ENCODE measurements at places on chromosomes 12 and 14. TPM values are rescaled to one million over a fixed set of nuclear protein-coding genes. Genes with fewer than 3 reads are reported as not detected.

- H3K27me3 ChIP-seq, result no peaks in the 10 kb centered on the region
- H3K36me3 ChIP-seq, result no peaks in the 10 kb centered on the region
- no peak overlapping the region for H3K27ac ChIP-seq
- no peak for DNase-seq
- H3K4me3 ChIP-seq, result no peak overlapping the region
Measured at GRCh38 chr14:49512147-49512551, 74.0 kb downstream of the RPS29 start.

DNA sequence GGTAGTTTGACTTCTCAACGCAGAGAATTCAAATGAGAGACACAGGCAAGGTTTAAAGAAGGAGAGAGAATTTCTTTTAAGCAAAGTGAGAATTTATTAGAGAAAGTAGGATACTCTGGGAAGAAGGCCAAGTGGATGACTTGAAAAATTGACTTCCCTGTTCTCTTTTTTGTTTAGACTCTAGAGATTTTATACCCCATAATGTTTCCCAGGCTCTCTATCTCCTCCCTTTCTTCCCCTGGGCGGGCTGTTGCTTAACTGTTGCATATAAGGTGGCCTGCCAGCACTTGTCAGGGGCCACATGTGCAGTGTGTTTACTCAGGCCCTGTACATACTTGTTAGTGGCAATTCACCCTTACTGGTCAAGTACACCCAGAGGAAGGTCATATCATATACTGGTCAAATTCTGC is 403.7 kb downstream of the SLC6A15 start:
- H3K27me3 ChIP-seq, result no peaks in the 10 kb centered on the region
- peak; percentile 57 for DNase-seq
- no peaks in the 10 kb centered on the region for H3K36me3 ChIP-seq

The ZNF26 gene
- total RNA-seq, result 14.7 TPM

GRCh38 chr12:4145990-4146859 is 127.3 kb upstream of the CCND2 start:
- no peak for DNase-seq
- H3K27me3 ChIP-seq, result no peaks in the 10 kb centered on the region
- no peaks in the 10 kb centered on the region for H3K36me3 ChIP-seq

GRCh38 chr14:67680121-67680602 is 5.7 kb upstream of the VTI1B start:
- H3K4me3 ChIP-seq, result no peak overlapping the region
- H3K27ac ChIP-seq, result no peak overlapping the region
- H3K36me3 ChIP-seq, result no peaks in the 10 kb centered on the region

The FAIM2 gene
- total RNA-seq, result 0.30 TPM

The RNASE7 gene
- total RNA-seq, result not detected

- H3K36me3 ChIP-seq, result no peaks in the 10 kb centered on the region
- H3K27me3 ChIP-seq, result no peaks in the 10 kb centered on the region
- H3K4me1 ChIP-seq, result no peaks in the 10 kb centered on the region
- DNase-seq, result peak; percentile 70
Measured at GRCh38 chr14:81324011-81324410, 76.1 kb downstream of the STON2 start.

GRCh38 chr14:76930549-76930948 is 98.0 kb downstream of the IRF2BPL start:
- H3K27me3 ChIP-seq, result no peaks in the 10 kb centered on the region
- H3K4me3 ChIP-seq, result no peak overlapping the region
- H3K27ac ChIP-seq, result no peak overlapping the region
- peaks cover 4% of the 10 kb centered on the region for H3K4me1 ChIP-seq
- no peaks in the 10 kb centered on the region for H3K36me3 ChIP-seq

GRCh38 chr12:46300910-46301309 is 32.1 kb upstream of the SLC38A1 start:
- no peaks in the 10 kb centered on the region for H3K4me1 ChIP-seq
- H3K36me3 ChIP-seq, result no peaks in the 10 kb centered on the region
- H3K27me3 ChIP-seq, result no peaks in the 10 kb centered on the region
- no peak overlapping the region for H3K27ac ChIP-seq
- no peak for DNase-seq

The ACRBP gene
- total RNA-seq, result 1.8 TPM

GRCh38 chr12:65895759-65896656 is 71.7 kb downstream of the HMGA2 start:
- H3K4me1 ChIP-seq, result peaks cover 2% of the 10 kb centered on the region
- no peaks in the 10 kb centered on the region for H3K27me3 ChIP-seq
- no peak overlapping the region for H3K4me3 ChIP-seq
- DNase-seq, result no peak

The FGD6 gene
- total RNA-seq, result 19.6 TPM

GRCh38 chr12:107282628-107283027 is 189.3 kb upstream of the CRY1 start:
- DNase-seq, result no peak
- no peak overlapping the region for H3K4me3 ChIP-seq
- H3K27ac ChIP-seq, result no peak overlapping the region
- no peaks in the 10 kb centered on the region for H3K27me3 ChIP-seq
- H3K36me3 ChIP-seq, result no peaks in the 10 kb centered on the region

The VRTN gene
- total RNA-seq, result not detected

DNA sequence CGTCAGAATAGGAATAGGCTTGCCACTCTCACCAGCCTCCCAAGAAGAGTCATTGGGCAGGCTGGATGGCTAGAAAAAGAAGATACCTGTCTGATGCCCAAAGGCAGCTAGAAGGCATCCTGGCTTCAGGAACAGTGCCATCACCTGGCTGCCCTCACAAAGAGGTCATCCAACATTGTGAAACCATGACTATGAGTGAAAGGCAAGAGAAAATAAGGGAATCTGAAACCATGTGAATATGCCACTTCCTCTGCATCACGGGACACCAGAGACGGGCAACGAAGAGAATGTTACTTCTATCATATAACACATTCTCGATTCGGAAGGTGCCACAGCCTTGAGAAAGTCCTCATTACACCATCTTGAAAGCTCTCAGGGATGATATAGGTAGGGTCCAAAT is 182.0 kb downstream of the DAD1 start:
- no peak for DNase-seq
- no peaks in the 10 kb centered on the region for H3K4me1 ChIP-seq
- H3K4me3 ChIP-seq, result no peak overlapping the region
- no peaks in the 10 kb centered on the region for H3K27me3 ChIP-seq
- H3K27ac ChIP-seq, result no peak overlapping the region
- H3K36me3 ChIP-seq, result no peaks in the 10 kb centered on the region

DNA sequence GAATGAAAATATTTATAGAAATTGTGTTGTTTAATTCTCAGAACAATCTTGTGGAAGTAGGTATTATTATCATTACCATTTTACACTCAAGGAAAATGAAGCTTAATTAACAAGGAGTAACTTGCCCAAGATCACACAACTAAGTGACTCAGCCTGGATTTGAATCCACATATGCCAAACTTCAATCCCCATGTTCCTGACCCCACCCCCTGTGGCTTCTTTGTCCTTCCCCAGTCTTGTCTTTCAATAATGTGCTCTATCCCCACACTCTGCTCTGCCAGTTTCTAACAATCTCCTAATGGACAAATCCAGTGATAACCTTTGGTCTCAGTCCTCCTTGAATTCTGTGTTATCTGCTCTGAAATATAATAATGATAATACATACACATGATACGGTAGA is 355.2 kb downstream of the BMP4 start:
- no peaks in the 10 kb centered on the region for H3K4me1 ChIP-seq
- H3K27me3 ChIP-seq, result no peaks in the 10 kb centered on the region
- no peak for DNase-seq
- no peak overlapping the region for H3K27ac ChIP-seq
- no peaks in the 10 kb centered on the region for H3K36me3 ChIP-seq

The UNC119B gene
- 23.0 TPM for total RNA-seq

DNA sequence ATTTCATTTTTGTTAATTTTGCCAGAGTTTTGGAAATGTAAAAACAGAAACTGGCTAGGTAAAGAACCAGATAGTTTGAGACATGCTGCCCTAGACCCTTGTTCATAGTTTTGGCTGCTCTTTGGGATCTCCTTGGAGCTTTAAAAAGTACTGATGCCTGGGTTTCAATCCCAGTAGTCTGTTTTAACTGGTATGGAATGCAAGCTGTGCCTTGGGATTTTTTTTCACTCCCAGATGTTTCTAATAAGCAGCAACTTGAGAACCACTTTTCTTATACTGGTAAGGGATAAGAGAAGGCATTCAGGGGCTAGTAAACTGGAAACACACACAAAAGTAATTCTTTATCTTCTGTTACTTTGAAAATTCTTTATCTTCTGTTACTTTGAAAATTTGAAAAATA is 18.8 kb downstream of the SLC35F4 start:
- no peaks in the 10 kb centered on the region for H3K36me3 ChIP-seq
- no peak for DNase-seq
- H3K27ac ChIP-seq, result no peak overlapping the region
- H3K27me3 ChIP-seq, result no peaks in the 10 kb centered on the region
- no peaks in the 10 kb centered on the region for H3K4me1 ChIP-seq

DNA sequence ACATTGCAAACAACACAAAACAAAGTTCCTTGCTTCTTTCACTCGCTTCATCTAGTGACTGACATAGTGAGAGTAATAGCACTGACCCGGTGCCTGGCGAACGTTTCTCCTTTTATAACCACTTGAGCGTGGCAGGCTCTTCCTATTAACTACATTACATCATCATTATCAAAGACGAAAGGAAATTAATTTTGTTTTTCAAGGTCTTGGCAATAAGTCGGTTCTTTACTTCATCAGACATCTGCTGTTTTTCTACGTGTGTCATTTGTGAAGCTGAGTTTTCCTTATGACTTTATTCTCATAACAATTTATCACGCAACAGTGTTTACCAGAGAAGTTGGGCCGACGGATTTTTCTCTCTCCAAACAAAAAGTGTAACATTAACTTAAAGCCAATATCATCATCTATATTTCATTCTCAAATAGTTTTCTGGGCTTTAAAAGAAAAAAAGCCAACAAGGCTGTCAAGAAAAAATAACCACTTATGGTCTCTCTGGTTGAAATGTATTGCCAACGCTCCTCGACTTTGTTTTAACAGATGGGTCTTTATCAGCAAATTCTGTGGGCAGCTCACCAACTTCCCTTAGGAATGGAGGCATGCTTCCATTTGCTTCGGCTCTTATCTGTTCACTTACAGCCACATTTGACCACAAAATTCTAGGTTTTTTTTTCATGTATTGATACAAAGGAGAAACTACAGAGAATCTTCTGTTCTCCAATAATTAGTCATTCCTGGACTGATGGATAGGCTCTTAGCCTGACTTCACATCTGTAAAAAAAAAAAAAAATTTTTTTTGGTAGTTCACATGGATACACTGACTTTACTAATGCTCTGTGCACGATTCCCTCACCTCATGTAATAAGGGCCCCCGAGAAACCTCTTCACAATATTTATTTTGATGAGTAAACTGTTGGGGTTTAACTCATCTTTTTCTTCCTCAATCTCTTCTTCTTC is 97.1 kb upstream of the CDKN3 start:
- H3K27me3 ChIP-seq, result no peaks in the 10 kb centered on the region
- no peaks in the 10 kb centered on the region for H3K36me3 ChIP-seq
- no peak overlapping the region for H3K4me3 ChIP-seq
- no peaks in the 10 kb centered on the region for H3K4me1 ChIP-seq
- no peak overlapping the region for H3K27ac ChIP-seq

DNA sequence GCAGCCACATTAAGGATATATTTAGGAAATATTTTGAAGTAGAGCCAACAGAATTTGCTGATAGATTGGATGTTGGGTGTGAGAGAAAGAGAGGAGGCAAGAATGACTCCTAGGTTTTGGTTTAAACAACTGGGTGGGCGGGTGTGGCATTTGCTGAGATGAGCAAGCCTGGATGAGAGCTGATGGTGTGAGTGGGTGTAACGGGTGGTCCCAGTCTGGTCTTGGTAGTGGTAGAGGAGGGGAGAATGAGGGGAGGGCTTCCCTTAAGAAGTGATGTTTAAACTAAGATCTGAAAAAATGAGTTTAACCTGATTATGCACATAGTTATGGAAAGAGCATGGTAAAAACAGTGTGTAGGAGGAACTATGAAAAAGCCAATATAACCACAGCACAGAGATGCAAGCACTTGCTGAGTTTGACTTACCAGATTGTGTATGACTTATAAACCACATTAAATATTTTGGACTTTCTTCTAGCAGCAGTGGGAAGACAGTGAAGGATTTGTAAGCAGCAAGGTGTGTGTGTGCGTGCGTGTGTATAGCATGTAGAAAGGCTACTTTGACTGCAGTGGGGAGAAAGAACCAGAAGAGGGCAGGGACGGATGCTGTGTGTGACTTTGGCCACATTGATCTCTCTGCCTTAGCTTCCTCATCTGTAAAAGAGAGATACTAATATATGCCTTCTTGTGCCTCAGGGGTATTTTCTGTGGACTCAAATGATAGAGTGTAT is 139.7 kb downstream of the PRIMA1 start:
- H3K4me3 ChIP-seq, result no peak overlapping the region
- no peaks in the 10 kb centered on the region for H3K36me3 ChIP-seq
- no peaks in the 10 kb centered on the region for H3K27me3 ChIP-seq

- DNase-seq, result no peak
- H3K4me3 ChIP-seq, result no peak overlapping the region
- H3K36me3 ChIP-seq, result no peaks in the 10 kb centered on the region
- no peak overlapping the region for H3K27ac ChIP-seq
- H3K27me3 ChIP-seq, result no peaks in the 10 kb centered on the region
Measured at GRCh38 chr12:28583701-28584261, 393.5 kb downstream of the CCDC91 start.

The PRB2 gene
- total RNA-seq, result not detected

GRCh38 chr12:107435520-107435919 is 250.1 kb upstream of the PWP1 start:
- DNase-seq, result no peak
- no peak overlapping the region for H3K4me3 ChIP-seq
- no peak overlapping the region for H3K27ac ChIP-seq
- no peaks in the 10 kb centered on the region for H3K36me3 ChIP-seq
- no peaks in the 10 kb centered on the region for H3K27me3 ChIP-seq

- peaks cover 4% of the 10 kb centered on the region for H3K4me1 ChIP-seq
- no peak overlapping the region for H3K4me3 ChIP-seq
- H3K27me3 ChIP-seq, result no peaks in the 10 kb centered on the region
- no peak overlapping the region for H3K27ac ChIP-seq
- no peak for DNase-seq
Measured at GRCh38 chr12:131603939-131604795, 106.7 kb upstream of the SFSWAP start.

DNA sequence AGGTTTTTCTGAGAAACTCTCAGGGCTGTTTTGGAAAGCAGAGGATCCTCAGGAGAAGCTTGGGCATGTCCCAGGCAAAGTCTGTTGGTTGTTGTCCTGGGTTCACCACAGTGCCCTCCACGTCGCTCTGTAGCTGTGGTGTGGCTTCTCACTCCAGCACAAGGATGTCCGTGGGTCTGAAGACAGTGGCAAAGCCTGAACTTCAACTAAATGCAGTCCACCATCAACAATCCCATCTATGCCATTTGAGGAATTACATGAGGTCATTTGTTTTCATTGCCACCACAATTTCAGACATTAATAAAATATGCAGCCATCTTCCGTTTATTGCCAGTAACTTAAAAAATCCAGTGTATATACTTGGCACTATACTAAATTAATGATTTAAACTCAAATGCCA is 272.1 kb downstream of the LRIG3 start:
- H3K4me1 ChIP-seq, result no peaks in the 10 kb centered on the region
- no peaks in the 10 kb centered on the region for H3K36me3 ChIP-seq

- H3K27ac ChIP-seq, result peak overlapping the region; percentile 33
- no peak overlapping the region for H3K4me3 ChIP-seq
- no peaks in the 10 kb centered on the region for H3K27me3 ChIP-seq
- peaks cover 36% of the 10 kb centered on the region for H3K4me1 ChIP-seq
- no peaks in the 10 kb centered on the region for H3K36me3 ChIP-seq
- peak; percentile 79 for DNase-seq
Measured at GRCh38 chr12:116222358-116222757, 55.1 kb downstream of the MED13L start.

- DNase-seq, result no peak
- no peaks in the 10 kb centered on the region for H3K4me1 ChIP-seq
- no peaks in the 10 kb centered on the region for H3K36me3 ChIP-seq
- no peak overlapping the region for H3K27ac ChIP-seq
Measured at GRCh38 chr12:16387919-16388318, 40.5 kb downstream of the MGST1 start.

The HOMEZ gene
- 8.5 TPM for total RNA-seq
